ENCODE measurements at places on chromosomes 7 and 10.

GRCh38 chr7:37235813-37236212 is 212.9 kb downstream of the ELMO1 start:
- DNase-seq, result no peak

DNA sequence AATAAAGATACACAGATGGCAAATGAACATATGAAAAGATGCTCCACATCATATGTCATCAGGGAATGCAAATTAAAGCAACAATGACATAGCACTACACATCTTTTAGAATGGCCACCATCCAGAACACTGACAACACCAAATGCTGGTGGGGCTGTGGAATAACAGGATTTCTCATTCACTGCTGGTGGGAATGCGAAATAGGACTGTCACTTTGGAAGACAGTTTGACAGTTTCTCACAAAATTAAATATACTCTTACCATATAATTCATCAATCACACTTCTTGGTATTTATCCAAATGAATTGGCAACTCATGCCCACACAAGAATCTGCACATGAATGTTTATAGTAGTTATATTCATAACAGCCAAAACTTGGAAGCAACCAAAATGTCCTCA is 68.2 kb downstream of the NPSR1 start:
- DNase-seq, result no peak

- DNase-seq, result peak; percentile 38
Observed at GRCh38 chr7:34190299-34190698, 285.0 kb downstream of the BMPER start.

- no peak for DNase-seq
Observed at GRCh38 chr10:124496150-124496549, 34.5 kb downstream of the LHPP start.

GRCh38 chr7:71326595-71326994 is 194.7 kb downstream of the GALNT17 start:
- DNase-seq, result no peak

- no peak for DNase-seq
Observed at GRCh38 chr7:7148798-7149481, 33.4 kb upstream of the C1GALT1 start.

- DNase-seq, result no peak
Observed at GRCh38 chr10:129505500-129506075, 38.5 kb downstream of the MGMT start.

DNA sequence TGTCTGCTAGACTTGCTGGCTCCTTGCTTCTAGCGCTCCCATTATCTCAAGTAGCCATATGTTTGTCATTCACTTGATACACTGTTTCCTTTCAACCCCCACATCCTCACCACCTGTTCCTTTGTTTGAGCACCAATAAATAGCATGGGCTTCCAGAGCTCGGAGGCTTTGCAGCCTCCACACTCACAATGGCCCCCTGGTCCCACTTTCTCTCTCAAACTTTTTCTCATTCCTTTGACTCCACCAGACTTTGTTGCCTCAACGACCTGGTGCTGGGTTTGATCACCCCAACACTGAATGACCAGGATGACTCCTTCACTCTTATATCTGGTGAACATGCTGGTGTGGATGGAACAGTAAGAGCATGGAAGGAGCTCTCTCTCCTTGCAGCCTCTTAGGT is 114.5 kb upstream of the TRIM24 start:
- no peak for DNase-seq

GRCh38 chr10:48205918-48206317 is 68.6 kb downstream of the FRMPD2 start:
- DNase-seq, result no peak

DNA sequence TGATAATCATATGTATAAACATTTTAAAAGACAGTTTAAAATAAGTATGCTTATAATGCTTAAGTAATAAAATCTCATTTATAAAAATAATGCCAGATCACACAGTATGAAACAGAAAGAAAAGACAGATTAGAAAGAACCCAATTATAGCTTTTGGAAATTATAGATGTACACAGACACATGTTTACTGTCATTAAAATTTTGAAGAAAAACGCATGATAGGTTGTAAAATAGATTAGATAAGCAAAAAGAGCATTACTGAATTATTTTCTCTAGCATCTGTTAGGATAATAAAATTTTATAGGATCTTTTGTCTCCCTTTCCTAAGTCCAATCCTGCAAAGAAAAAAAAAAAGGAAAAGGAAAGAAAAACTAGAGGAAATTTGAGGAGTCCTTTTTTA is 1107.3 kb upstream of the LRRN3 start:
- DNase-seq, result no peak

DNA sequence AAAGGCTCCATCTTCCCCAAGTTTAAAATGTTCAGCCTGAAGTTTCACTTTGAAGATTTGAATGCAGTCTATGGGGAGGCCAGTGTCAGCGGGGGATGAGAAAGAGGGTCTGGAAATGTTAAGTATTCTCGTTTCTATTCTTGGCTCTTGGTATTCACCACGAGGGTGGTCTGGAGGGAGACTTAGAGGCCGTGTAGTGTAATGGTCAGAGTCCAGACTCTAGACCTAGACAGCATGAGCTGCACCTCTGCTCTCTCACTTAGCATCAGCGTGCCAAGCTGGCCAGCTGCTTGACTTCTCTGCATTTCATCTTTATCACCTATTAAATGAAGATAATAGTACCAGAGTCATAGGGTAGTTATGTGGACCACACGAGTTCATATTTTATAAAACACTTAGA is 57.9 kb downstream of the MKX start:
- DNase-seq, result no peak

- DNase-seq, result no peak
Observed at GRCh38 chr7:2273866-2274265, 31.8 kb downstream of the NUDT1 start.

GRCh38 chr7:99752356-99752755 is 17.4 kb upstream of the CYP3A7 start:
- no peak for DNase-seq

- no peak for DNase-seq
Observed at GRCh38 chr10:132944510-132944909, 2.1 kb upstream of the CFAP46 start.

DNA sequence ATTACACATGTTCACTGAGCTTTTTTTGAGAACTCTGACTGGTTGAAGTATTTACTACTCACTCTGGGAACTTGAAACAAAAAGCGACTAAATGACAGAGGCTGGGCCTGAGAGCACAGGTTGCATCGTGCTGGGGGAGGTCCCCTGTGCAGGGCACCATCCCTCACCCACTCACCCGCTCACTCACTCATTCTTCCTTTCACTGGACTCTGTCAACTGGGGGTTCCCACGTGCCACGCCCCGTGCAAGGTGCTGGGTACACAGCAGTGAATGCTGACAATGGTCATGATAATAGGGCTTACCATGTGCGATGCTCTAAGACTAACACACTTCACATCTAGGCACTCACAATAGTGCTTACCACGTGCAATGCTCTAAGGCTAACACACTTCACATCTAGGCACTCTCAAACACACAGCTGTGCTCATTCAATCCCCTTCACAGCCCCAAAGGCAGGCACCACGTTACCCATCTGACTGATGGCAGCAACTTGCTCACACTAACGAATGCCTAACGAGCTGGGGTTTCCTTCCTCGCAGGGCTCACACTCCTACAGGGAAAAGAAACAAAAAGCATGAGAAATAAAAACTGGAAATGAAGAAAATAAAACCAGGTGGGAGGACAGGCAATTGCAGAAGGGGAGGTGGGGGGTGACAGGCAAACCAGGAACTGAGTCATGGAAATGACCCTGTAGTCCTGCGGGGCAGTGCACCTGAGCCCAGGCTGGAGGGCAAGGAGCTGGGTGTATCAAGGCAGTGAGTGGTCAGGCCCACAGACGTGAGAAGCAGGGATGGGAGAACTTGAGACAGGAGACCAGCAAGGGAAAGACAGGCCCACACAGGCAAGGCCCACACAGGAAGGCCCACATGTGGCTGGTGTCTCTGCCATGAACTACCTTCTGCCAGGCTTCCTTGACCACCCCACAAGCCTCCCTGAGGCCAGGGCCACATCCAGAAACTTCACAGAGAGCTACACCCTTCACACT is 147.0 kb upstream of the FAM20C start:
- DNase-seq, result no peak

DNA sequence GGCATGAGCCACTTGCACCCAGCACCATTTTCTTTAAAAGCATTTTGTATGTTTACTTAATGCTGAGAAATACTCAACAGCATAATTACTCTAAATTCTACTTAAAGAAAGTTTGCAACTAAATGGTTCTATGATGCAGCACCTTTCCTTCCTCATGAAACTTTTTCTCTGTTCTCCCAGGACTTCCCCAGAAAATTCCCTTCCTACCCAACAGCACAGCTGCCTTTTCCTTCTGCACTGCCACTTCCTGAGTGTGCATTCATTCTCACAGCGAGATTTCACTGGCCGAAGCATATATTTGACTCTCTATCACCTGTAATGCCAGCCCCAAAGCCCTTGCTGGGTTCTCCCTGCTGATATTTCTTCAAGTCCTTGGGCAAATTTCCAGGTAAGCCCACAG is 41.5 kb upstream of the DGKI start:
- no peak for DNase-seq

DNA sequence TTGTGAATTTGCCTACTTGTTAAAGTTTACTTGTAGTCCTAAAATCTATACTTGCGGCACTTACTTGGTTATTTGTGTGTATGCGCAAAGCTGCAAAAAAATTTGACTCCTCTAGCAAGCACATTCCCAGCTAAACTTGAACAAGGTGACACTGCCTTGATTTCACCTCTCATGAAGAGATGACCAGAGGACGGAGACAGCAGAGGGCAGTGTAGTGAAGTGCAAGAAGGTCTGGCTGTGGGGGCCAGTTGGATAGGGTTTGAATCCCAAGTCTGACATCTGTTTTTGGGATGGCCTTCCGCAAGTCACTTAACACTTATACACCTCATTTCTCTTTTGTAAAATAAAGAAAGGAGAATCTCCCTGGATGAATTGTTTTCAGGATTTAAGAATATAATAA is 15.7 kb downstream of the SLK start:
- DNase-seq, result no peak

- no peak for DNase-seq
Observed at GRCh38 chr10:102782673-102783551, 39.2 kb downstream of the WBP1L start.

- DNase-seq, result no peak
Observed at GRCh38 chr10:86376403-86376802, 9.8 kb upstream of the GRID1 start.

DNA sequence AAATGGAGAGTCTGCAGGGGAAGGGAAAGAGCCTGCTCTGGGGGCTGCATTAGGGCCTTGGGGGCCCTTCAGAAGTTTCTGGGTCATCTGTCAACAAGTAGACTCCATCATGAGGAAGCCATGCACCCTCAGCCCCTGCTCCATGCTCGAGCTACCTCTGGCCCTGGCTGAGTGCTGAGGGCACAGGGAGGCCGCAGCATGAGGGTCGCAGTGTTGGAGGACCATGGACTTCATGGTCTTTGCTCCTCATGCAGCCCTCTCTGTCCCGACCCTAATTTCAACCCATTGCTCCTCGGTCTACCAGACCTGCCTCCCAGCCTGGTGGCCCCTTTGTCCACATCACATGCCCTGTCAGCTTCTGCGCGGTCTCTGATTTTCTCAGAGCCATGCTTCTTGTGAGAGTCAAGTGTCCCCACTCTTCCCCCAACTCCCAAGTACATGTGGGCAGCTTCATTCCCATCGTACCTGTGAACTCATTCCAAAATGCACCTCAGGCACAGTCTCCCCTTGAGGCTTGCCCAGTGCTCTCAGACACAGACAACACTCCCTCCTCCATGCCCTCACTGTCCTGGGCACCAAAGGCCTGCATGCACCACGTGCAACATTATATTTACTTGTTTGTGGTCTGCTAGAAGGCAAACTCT is 14.7 kb downstream of the ZNF488 start:
- no peak for DNase-seq

GRCh38 chr10:11150879-11151415 is 133.3 kb downstream of the CELF2 start:
- DNase-seq, result no peak

GRCh38 chr10:132609211-132609610 is 71.6 kb downstream of the INPP5A start:
- DNase-seq, result no peak

DNA sequence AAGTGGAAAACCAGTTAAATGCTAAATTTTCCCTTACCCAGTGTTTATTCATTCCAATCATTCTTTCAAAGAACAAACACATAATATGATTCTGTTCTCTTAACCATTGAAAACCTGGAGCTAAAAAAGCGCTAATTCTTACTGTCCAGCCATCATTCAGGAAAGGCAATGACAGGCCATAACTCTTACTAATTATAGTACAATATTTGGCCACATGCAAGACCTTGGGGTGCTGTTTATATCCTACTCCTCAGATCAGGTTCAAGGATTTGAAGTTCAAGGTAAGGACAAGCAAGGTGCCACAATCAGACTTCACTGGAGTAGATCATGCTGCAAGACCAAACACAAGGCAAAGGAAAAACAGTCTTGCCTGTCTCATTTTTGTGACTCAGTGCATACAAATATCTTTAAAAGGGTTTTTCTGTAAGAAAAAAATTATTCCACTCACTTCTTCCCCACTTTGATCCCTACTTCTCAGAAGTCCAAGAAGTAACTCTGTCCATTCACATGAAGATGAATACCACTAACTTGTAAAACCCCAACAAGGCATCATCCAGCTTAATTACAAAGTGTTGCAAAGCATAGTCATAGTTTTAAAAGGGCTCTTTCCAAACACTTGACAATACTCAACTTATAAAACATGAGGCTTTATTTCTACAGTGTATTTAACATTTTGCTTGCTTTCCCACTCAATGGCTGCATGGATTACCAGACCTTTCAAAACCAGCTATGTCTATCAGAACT is 153.0 kb downstream of the DOCK4 start:
- DNase-seq, result no peak

- DNase-seq, result no peak
Observed at GRCh38 chr10:119724593-119725516, 995 bp upstream of the INPP5F start.

GRCh38 chr10:129219364-129219763 is 247.7 kb upstream of the MGMT start:
- no peak for DNase-seq

DNA sequence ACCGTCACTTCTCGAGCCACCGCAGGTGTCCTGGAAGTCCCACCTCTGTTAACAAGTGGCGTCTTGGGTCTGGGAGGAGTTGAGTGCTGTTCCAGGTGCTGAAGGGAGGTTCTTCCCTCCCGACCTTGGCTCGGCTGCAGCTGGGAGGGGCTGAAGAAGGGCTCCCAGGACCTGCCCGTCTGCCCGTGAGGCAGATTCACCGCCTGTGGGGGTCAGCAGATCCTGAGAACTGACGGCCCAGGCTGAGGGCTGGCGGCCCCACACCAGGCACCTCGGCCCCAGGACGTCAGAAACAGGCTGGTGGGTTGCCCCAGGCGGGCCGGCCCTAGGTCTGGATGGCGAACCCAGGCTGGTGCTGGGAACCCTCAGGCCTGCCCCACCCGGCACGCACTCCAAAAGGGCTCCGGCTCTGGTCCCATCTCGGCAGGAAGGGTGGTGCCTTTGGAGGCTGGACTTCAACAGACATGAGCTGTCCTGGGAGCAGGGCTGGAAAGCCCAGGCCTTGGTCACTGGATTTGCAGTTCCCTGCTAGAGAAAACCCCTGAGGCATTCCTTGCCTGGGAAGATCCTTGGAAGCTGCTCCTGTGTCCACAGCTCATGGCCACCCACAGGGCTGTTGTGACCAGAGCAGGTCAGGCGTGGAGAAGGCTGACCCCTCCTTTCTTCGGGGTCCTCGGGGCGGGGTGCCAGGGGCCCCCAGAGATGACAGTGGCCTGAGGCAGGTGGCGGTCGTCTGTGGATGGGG is 42.6 kb upstream of the CFAP46 start:
- DNase-seq, result no peak

- peak; percentile 83 for DNase-seq
Observed at GRCh38 chr10:72248468-72249151, 25.1 kb upstream of the DDIT4 start.

- DNase-seq, result no peak
Observed at GRCh38 chr10:93604146-93604545, 3.1 kb upstream of the RBP4 start.

GRCh38 chr7:117219485-117219884 is 103.4 kb downstream of the WNT2 start:
- DNase-seq, result no peak

Measured in putamen (tissue), 1 donor.